ENCODE measurements at places on chromosomes 5 and 9.
A peak's percentile ranks its signal among the peaks of the same experiment; 100 is the strongest.

DNA sequence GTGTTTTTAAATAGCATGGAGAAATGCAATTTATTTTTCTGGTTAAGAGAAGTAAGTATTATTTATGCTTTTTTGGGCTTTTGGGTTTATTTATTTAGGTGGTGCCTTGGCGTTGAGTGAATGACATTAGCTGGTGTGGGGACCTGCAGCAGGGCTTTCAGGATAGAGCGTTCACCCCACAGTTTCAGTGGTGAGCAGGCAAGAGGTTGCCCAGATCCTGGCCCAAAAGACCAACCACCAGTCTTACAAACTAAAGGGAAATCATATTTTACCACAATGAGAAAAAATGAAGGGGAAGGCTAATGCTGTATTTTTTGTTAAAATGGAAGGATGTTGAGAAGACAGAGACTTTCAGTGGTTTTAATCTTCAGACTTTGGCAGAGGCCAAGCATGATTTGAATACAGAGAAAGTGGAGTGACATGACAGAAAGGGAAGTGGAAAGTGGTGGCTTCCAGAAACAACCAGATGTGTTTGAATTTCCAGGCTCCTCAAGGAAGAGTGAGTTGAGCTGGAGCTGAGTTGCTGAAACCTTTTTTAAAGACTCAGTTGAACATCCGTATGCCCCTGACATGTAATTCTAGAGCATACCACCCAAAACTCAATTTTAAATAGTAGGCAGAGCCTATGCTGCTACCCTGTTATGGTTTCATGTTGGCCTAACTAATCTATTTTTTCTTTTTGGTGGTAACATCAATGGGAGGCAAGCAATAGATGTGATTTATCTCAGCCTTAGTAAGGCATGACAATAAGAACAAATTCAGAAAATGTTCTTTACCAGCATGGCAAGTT, 94.8 kb downstream of the AOPEP start:
- DNase-seq: no peak

DNA sequence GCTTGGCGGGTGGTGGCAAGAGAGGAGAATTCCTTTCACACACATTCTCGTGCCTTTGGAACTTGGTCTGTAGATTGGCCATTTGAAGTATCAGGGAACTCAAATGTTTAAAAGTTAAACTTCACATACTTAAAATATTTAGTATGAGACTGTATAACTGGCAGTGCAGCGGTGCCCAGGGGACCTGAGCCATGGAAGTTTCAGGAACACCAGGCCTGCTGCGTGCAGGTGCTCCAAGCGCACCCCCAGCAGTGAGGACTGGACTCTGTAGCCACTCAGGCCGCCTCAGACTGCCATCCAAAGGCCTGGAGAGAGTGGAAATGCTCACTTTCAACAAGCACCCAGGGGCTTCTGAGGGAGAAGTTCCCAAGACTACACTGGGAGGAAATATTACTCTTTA, 273.5 kb upstream of the IRX2 start:
- DNase-seq: no peak

GRCh38 chr9:118271936-118272335, 567.7 kb downstream of the TLR4 start:
- no peak for DNase-seq

GRCh38 chr5:54148067-54148845, 162.1 kb downstream of the ARL15 start:
- DNase-seq: no peak

- peak; percentile 45 for DNase-seq
Observed at GRCh38 chr5:179530069-179530998, 20.0 kb upstream of the RUFY1 start.

- no peak for DNase-seq
Observed at GRCh38 chr5:28707706-28708105, 1669.3 kb upstream of the CDH9 start.

DNA sequence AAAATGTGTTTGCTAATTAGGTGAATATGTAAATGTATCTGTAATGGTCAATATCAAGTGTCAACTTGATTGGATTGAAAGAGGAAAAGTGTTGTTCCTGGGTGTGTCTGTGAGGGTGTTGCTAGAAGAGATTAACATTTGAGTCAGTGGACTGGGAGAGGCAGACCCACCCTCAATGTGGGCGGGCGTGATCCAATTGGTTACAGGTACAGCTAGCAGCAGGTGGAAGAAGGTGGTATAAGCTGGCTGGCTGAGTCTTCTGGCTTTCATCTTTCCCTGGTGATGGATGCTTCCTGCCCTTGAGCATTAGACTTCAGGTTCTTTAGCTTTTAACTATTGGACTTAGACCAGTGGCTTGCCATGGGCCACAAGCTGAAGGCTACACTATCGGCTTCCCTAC, 779.0 kb upstream of the CTNND2 start:
- DNase-seq: no peak

DNA sequence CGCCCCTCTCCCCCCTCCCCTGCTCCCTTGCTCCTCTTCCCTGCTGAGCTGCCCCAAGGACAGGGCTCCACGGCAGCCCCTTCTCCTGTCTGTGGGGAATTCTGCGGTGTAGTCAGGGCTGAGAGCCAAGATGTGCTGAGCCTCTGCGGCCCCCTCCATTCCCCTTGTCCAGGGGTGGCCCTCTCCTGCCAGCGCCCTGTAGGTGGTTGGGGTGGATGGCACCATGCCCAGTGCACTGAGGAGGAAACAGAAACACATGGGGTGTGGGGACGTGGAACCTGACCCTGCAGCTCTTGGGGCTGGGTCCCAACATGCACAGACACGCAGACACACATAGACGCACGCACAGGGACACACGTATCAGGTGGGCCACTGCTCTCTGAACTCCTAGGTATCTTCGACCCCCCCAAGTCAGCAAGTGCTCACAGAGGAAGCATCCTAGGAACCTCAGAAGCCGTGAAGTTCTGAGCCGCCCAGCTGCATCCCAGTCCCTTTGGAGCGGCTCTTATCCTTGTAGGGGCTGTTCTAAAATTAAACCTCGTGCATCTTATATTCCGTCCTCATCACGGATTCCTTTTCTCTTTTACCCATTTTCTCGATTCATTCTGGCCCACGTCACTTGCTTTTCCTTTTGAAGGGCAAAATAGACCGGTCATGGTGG, 64.8 kb downstream of the HMCN2 start:
- no peak for DNase-seq

GRCh38 chr9:14373336-14373666, 59.4 kb upstream of the NFIB start:
- no peak for DNase-seq

DNA sequence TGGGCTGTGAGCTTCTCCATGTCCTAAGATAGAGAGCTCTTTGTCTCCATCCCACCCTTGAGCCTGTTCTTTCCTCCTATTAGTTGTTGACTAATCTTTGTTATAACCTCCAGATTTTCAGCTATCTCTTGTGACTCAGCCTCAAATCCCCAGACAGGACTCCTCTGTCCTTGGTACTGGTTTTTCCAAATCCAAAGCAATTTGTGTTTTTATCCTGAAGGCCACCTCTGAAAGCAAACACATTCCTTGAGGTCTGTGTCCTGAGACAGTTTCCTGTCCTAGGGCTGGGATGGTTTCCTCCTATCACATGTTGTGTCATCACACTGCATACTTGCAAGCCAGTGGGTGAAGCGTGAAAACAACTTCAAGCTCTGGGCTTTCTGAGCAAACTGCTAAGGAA, 8.5 kb downstream of the TNC start:
- DNase-seq: no peak

GRCh38 chr5:67805666-67806348, 409.7 kb upstream of the PIK3R1 start:
- no peak for DNase-seq

DNA sequence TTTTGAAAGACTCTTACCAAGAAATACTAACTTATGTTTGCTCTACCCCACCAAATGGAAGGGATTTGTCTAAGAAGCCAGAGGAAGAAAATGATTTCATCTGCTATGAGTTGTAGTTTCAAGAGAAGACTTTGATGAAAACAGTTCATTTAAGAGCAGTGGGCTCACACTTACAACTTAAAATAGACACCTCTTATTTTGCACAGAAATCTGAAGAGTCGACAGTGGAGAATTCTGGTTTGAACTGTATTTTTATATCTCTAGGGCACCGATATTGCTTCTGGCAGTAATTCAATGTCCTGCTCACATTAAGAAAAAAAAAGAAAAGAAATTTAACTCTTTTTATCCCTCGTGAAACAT, 1.9 kb upstream of the DAB2 start:
- DNase-seq: no peak

- DNase-seq: no peak
Observed at GRCh38 chr5:54861212-54861894, 124.0 kb downstream of the ESM1 start.

DNA sequence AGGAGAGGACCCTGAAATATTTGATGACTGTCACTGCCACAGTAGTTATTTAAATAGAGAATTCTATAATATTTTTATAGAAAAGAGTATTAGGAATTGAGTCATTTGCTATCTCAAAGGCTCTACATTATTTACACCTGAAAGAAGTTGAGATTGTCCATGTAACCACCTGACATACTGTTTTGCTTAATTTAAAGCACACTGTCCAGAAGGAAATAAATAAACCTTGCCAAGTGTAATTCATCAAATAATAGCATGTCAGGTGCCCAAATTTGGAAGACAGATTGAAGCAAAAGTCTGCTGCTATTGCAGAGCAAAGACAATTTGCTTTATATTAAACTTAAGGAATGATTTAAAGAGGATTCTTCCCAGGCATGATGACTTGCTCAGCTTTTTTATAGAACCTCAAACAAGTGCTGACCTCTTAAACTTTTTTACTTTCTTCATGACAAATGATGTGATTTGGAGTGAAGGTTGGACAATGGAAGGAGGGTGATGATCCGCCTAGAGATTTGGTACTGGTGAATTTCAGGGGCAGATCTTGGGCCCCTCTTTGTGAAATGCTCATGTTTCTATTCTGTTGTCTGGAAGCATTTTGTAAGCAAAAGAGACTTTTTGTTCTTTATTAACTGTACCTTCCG, 65.0 kb downstream of the DAPK1 start:
- DNase-seq: no peak

DNA sequence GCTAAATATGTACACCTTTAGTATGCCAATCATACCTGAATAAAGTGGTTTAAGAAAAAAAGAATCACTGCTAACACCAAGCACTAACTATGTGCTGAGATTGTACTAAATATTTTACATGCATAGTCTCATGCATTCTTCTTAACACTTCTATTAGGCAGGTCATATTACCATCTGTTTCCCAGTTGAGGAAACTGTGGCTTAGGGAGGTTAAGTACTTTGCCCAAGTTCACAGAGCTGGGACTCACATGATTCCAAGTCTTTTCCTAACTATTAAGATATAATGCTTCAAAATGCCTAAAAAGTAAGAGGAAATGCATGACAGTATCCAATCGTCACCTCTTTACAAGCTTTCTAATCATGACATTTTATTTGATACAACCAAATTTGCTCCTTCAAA, 69.2 kb upstream of the PLPP6 start:
- DNase-seq: no peak

- no peak for DNase-seq
Observed at GRCh38 chr5:82222597-82223574, 55.3 kb downstream of the RPS23 start.

GRCh38 chr5:94538260-94538659, 80.1 kb downstream of the KIAA0825 start:
- DNase-seq: no peak

DNA sequence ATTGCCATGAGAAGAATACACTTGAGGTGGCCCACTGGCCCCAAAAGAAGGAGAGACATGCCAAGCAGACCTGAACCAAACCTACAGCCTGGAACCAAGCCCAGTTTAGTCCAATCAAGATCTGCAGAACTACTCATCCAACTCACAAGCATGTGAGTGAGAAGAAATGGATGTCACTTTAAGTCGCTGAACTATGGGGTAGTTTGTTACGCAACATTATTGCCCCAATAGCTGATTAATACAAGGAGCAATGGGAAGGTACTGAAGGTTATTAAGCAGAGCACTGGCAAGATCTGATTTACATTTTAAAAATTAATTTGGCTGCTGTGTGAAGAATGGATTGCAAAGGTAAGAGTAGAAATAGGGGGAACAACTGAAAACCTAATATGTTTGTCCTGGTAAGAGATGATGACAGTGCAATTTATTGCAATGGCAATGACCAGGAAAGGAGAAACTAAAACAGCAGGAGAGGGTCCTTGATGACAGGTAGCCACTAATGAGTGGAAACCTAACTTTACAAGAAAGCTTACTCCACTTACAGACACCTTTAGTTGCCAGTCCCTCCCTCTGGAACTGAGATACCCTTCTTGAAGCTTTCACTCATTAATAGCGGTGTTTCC, 132.9 kb upstream of the GRIA1 start:
- DNase-seq: no peak

- DNase-seq: no peak
Observed at GRCh38 chr5:169142264-169142970, 158.5 kb downstream of the SLIT3 start.

GRCh38 chr5:172503925-172504700, 49.8 kb upstream of the SH3PXD2B start:
- no peak for DNase-seq

DNA sequence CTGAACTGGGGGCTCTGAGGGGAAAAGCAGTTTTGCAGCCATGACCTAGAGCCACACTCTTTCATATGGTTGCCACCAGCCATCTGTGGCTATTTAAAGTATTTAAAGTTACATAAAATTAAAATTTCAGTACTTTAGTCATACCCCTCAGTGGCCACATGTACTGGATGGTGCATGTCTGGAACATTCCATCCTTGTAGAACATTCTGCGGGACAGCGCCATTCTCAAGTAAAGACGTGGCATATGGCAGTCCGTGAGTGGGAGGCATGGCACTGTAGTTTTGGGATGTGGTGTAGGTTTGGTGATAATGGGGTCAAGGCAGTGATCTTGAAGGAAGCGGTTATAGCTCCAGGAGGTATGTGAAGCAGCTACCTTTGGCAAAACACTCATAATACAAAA, 61.4 kb upstream of the NFIL3 start:
- no peak for DNase-seq

- DNase-seq: peak; percentile 84
Observed at GRCh38 chr9:129496473-129497004, 124.4 kb downstream of the C9orf50 start.

GRCh38 chr9:127219520-127219919, 45.1 kb upstream of the GARNL3 start:
- no peak for DNase-seq

GRCh38 chr9:130377612-130378011, 67.1 kb upstream of the ASS1 start:
- no peak for DNase-seq

DNA sequence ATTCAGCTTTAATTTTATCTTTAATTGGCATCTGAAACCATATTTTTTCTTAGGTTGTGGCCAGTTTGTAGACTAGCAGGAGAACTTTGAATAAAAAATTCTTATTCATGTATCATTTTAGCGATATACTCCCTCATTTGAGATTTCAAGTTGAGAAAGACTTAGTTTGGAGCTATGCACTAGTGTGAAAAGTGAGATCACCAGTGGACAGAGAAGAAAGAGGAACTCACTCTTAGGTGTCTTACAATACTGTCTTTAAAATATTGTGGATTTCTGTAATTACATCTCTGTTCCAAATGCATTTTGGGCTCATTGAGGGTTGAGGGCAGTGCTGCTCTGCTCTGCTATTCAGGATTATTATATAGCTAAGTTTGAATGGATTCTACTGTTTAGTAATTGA, 54.7 kb downstream of the NAA35 start:
- DNase-seq: no peak

Measured in activated CD4-positive, alpha-beta T cell treated with anti-CD3 and anti-CD28 coated beads, Interleukin-2, amount 50 U/mL, for 4 hours (primary cell).